ENCODE measurements at places on chromosomes 11 and 22. TPM values are rescaled to one million over a fixed set of nuclear protein-coding genes. Genes with fewer than 3 reads are reported as not detected.

- no peaks in the 10 kb centered on the region for H3K36me3 ChIP-seq
- no peak overlapping the region for H3K4me3 ChIP-seq
- DNase-seq = no peak
- H3K4me1 ChIP-seq = no peaks in the 10 kb centered on the region
Observed at GRCh38 chr11:132631989-132632388, 900.3 kb downstream of the OPCML start.

Gene UPB1
- 1.2 TPM for total RNA-seq

Gene DCPS
- 14.7 TPM for total RNA-seq

Gene SCGB1C1
- not detected for total RNA-seq

- no peak for DNase-seq
- peaks cover 8% of the 10 kb centered on the region for H3K27me3 ChIP-seq
- no peaks in the 10 kb centered on the region for H3K36me3 ChIP-seq
- no peak overlapping the region for H3K4me3 ChIP-seq
Observed at GRCh38 chr11:119843877-119844276, 114.9 kb upstream of the NECTIN1 start.

GRCh38 chr11:103744496-103745153 is 291.8 kb upstream of the DDI1 start:
- no peak overlapping the region for H3K4me3 ChIP-seq
- no peaks in the 10 kb centered on the region for H3K4me1 ChIP-seq
- no peaks in the 10 kb centered on the region for H3K27me3 ChIP-seq
- DNase-seq = no peak
- H3K27ac ChIP-seq = no peak overlapping the region
- no peaks in the 10 kb centered on the region for H3K36me3 ChIP-seq

GRCh38 chr11:44774731-44775130 is 48.0 kb downstream of the TSPAN18 start:
- no peaks in the 10 kb centered on the region for H3K27me3 ChIP-seq
- no peak overlapping the region for H3K4me3 ChIP-seq
- no peak for DNase-seq

DNA sequence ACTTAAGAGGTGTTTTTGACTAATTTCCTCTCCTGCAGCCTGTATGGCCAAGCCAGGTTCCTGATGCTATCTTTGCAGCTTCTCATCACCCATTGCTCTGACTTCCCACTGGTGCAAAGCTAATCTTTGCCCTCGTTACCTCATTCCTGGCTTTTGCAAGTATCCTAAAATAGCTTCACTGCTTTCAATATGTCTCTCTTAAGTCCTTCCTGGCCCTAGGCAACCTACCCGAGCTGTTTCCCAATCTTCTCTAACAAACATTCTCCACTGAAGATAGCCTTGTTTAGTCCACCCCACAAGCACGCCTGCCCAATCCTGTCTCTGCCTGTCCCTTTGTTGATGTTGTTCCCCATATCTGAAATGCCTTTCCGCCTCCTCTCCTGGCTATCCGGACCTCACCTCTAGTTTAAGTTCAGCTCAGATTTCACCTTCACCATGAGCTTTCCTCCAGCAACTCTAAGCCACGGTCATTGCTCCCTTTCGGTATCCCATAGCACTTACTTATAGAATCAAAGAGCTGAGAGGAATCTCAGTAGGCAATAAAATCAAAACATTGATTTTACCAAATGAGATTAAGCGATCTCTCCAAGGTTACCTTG is 30.1 kb upstream of the CECR2 start:
- H3K4me1 ChIP-seq = no peaks in the 10 kb centered on the region
- H3K27me3 ChIP-seq = no peaks in the 10 kb centered on the region
- H3K4me3 ChIP-seq = no peak overlapping the region
- DNase-seq = no peak
- H3K27ac ChIP-seq = no peak overlapping the region
- H3K36me3 ChIP-seq = no peaks in the 10 kb centered on the region

DNA sequence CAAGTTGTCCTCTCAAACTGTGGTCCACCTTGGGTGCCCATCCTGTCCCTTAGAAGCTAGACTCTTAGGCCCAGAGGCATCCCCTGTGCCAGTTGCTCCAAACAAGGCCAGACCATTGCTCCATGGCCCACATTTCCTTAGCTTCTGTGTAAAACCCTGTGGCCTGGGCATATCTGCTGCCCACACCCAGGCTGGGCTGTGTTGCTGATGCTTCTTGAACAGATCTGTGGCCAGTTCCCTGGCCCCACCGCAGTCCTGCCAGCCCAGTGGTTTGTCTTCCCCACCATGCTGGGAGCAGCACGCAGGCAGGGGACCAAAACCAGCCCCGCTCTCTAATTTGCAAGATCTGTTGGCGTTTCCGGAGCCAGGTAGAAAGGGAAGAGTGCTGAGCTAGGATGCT is 72.2 kb downstream of the CSNK2A3 start:
- H3K27me3 ChIP-seq = no peaks in the 10 kb centered on the region
- H3K36me3 ChIP-seq = no peaks in the 10 kb centered on the region
- no peak for DNase-seq
- H3K27ac ChIP-seq = peak overlapping the region; percentile 36
- H3K4me3 ChIP-seq = no peak overlapping the region

- H3K27ac ChIP-seq = no peak overlapping the region
- H3K27me3 ChIP-seq = peaks cover 9% of the 10 kb centered on the region
- no peaks in the 10 kb centered on the region for H3K4me1 ChIP-seq
- no peaks in the 10 kb centered on the region for H3K36me3 ChIP-seq
Observed at GRCh38 chr22:48961705-48962104, 866.0 kb downstream of the BRD1 start.

- H3K36me3 ChIP-seq = no peaks in the 10 kb centered on the region
- H3K4me3 ChIP-seq = no peak overlapping the region
- H3K27ac ChIP-seq = peak overlapping the region; percentile 62
- H3K4me1 ChIP-seq = peaks cover 41% of the 10 kb centered on the region
Observed at GRCh38 chr11:19577391-19577975, 135.2 kb upstream of the NAV2 start.

GRCh38 chr11:76802151-76802550 is 19.0 kb downstream of the TSKU start:
- H3K36me3 ChIP-seq = no peaks in the 10 kb centered on the region
- H3K4me3 ChIP-seq = no peak overlapping the region
- peaks cover 48% of the 10 kb centered on the region for H3K4me1 ChIP-seq
- no peak for DNase-seq
- peak overlapping the region; percentile 56 for H3K27ac ChIP-seq

Gene USH1C
- total RNA-seq = 0.30 TPM

Gene OMP
- total RNA-seq = not detected

All from lower lobe of right lung (tissue), 2 donors.